Omental fat pad (tissue), 4 donors: ENCODE measurements at places on chromosomes 2 and 18.

GRCh38 chr2:216283038-216283900 lies 89.0 kb downstream of the MARCHF4 start:
- no peak for DNase-seq

DNA sequence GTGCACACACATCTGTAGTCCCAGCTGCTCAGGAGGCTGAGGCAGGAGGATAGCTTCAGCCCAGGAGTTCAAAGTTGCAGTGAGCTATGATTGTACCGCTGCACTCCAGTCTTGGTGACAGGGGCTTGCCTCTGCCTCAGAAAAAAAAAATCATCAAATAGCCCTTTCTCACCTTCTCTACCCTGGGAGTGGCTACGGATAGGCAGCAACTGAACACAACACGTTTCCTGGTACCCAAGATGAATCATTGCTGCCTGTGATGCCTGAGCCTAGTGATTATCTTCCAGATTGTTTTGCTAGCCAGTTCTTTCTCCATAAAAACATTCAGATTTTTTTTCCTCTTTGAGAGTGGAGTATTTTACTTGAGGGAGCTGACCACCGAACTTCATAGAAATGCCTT lies 13.5 kb downstream of the INPP4A start:
- DNase-seq = no peak

- no peak for DNase-seq
Observed at GRCh38 chr18:7452331-7452730, 114.8 kb upstream of the PTPRM start.

DNA sequence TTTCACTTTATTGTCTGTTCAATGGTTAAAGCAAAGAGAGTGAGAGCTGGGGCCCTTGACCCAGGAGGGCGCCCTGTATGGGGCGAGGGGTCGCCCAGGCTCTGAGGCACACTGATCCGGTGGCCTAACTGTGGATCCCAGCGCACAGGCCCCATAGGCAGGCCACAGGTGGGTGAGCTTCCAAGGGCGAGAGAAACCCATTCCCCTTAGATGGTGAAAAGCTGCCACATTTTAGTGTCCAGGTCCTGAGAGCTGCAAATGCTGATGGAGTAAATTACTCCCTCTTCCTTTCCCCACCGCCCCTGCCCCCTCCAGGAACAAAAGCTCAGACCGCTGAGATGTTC lies 5.9 kb upstream of the DLX2 start:
- DNase-seq = no peak

DNA sequence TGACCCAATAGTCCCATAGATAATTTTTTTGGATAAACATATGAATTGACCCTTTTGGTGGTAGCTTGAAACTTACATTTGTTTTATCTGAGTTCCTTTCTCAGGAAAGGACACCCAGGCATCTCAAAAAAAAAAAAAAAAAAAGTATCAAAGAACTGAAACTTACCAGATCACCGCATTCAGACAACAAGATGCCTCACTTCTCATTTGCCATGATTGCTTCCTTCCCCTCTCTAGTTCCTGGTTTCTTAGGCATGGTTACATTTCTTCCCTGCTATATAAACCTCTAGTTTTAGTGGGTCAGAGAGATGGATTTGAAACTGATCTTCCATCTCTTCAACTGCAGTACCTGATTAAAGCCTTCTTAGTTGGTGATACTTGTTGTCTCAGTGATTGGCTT lies 240.1 kb downstream of the ACKR3 start:
- no peak for DNase-seq

DNA sequence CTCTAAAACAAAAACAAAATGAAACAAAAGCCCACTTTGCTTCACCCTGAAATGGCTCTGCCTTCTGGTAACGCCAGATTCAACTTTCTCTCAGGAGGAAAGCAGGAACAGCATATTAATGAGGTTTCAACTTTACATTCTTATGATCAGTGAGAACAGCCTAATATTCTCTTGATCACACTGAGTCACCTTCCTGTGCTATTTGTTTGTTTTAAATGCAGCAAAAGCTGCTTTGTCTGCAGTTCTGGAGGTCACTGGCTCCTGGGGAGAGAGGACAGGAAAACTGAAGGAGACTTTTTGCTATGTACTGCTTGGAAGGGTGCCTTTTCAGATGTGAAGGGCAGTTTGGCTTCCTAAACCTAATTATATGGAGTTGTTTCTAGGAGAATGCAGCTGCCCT lies 48.1 kb downstream of the MAIP1 start:
- DNase-seq = no peak

DNA sequence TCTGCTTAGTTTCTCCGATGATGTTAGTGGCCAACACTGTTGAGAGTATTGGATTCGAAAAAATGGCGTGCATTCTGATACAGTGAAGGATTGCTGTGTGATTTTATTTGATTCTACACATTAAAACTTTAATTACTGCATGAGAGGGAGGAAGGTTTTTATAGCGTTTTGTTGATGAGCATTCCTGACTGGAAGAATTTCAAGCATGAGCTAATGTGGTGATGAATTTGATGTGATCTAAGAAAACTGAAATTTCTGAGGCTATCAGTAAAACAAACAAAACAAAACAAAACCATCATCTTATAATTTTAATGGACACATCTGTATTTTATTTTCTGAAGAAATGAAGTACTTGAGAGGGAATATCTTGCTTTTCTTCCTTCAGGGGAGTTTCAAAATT lies 59.6 kb downstream of the ITGB6 start:
- DNase-seq = no peak

DNA sequence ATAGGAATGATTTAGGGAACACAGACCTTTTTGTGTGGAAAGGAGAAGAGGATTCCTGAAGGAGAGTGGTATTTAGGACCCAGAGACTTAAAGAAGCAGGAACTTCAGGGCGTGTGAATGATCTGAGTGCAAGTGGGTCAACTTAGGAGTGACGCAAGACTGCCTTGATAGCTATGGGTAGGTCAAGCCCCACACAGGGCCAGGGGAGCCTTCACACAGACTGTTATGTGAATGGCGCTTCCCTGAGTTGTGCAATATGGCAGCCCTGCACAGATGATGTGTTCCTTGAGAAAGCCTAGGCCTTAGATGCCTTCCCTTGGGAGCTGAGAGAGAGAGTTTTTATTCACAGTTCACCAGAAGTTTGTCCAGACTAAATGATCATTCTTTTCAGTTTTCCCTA lies 47.1 kb upstream of the IGFBP5 start:
- DNase-seq = no peak

GRCh38 chr2:152440049-152440448 lies 105.1 kb downstream of the FMNL2 start:
- no peak for DNase-seq

GRCh38 chr2:23684395-23685176 lies 242.3 kb downstream of the ATAD2B start:
- no peak for DNase-seq

GRCh38 chr2:81505586-81505985 lies 1201.0 kb upstream of the LRRTM1 start:
- DNase-seq = no peak

DNA sequence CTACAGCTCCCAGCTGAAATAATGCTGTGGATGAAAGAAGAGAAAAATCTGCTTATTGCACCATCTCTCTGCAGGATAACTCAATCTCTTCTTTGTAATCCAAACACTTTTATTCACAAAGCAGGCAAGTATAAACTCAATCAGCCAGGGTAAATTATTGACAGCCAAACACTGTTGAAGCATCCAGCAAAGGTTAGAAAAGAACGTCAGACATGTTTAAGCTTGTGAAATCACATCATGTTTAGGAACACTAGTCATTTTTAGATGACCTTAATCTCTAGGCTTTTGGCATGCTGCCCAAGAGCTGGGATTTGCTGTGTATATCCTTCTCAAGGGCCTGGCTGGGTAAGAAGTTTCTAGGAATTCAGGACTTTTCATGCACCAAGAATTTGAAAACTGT lies 1148.1 kb upstream of the FANCL start:
- DNase-seq = no peak

DNA sequence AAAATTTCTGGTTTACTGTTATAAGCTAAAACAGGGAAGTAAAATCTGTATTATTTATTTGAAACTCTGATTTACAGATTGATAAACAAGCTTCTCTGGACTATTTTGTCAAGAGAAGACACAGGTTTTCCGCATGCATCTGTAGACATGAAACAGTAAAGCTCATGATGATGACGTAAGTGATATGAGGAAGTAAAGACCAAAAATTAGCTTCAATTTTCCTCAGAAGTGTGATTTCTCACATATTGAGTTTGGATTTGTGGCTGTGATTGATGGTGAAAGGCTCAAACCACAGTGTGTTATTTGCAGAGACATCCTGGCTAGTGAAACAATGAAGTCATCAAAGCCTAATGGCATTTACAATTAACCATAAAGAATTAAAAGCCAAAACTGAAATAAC lies 12.6 kb upstream of the LONRF2 start:
- DNase-seq = no peak

- no peak for DNase-seq
Observed at GRCh38 chr18:28728891-28729290, 552.0 kb upstream of the CDH2 start.

DNA sequence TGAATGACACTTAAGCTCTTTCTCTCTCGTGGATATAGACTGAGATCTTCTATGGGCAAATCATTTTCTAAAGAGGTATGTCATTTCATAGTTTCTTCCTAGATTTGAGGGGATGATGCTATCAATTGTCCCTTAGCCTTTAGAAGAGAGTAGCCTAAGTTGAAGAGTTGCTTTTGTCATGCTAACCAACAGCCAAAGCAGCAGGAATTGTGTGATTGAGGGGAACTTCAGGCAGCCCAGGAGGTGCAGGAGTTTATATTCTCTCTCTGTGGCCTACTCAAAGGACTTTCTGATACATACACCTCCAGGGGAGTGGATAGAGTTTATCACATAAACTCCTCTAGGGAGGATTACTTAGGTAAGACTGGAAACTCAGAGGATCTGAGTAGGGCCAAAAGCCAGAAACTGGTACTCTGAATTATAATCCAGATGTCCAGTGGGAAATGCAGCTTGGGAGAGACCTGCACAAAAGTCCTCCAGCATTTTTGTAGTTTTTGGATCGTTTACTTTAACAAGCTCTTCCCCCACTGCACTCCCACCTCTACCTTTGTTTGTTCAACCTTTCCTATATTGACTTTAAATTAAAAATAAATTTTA lies 150.7 kb upstream of the CCDC68 start:
- no peak for DNase-seq

DNA sequence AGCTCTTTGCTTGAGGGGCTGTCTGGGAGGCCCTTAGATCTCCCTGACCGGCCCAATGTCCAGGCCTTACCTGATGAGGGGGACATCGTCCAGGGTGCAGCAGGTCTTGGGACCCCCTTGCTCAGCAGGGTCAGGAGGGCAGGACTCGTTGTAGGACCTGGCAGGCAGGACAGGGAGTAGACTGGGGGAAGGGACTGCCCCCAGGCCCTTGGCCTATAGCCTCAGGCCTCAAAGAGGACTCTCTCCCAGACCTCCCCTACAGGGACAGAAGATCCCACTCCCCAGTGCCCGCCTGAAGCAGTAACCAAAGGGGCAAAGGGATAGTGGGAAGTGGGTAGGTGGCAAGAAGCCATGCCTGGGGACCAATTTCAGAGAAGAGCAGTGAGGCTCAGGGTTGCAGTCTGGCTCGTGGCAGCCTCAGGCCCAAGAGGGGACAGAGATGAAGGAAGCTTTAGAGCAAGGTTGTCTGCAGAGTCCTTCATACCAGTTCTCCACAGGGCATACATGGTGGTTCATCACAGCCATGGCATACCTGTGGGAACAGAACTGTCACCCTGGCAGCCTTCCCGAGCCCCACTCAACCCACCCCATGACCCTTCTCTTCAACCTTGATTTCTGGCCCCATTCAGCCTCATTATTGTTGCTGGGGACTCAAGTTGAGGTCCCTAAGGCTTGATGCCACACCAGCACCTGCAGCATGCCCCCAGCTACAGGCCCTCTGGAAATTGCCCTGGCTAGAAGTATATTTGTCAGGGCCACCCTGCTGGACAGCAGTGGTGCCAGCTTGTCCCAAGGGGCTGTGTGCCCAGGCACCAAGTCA lies 1.3 kb downstream of the TMEM150A start:
- DNase-seq = no peak

- no peak for DNase-seq
Observed at GRCh38 chr2:67304300-67304890, 92.7 kb upstream of the ETAA1 start.

- DNase-seq = peak; percentile 51
Observed at GRCh38 chr2:218398437-218399390, 954 bp upstream of the CTDSP1 start.

DNA sequence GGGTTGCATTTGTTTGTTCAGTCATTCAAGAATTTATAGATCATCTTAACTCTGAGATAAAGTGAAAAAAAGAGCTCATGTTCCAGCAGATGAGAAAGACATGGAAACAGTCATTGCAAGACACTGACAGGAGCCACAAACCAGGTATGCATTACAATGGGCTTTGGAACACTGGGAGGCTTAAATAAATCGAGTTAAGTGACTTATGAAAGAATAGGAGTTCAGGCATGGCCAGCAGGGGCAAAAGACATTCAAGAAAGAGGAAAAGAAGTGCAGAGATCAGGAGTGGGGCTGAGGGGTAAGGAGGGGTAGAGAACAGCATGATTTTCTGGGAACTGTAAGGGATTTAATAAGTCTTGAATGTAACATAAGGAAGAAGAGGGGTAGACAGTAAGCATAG lies 121.2 kb upstream of the EPC2 start:
- no peak for DNase-seq

DNA sequence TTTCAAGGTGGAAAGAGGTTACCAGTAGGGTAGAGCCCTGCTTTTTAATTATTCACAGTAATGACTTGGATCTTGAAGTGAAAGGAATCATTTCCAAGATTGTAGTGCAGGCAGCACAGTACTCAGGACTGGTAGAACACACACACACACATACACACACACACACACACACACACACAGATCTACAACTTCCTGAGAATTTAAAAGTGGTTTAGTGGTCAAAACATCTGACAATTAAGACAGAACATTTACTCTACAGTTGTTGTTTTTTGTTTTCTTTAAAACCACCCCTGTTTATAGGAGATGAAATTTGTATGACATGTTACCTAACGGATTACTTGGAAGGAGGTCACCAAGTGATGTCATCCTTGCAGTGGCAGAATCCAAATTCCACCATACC lies 146.7 kb upstream of the VRK2 start:
- DNase-seq = no peak

DNA sequence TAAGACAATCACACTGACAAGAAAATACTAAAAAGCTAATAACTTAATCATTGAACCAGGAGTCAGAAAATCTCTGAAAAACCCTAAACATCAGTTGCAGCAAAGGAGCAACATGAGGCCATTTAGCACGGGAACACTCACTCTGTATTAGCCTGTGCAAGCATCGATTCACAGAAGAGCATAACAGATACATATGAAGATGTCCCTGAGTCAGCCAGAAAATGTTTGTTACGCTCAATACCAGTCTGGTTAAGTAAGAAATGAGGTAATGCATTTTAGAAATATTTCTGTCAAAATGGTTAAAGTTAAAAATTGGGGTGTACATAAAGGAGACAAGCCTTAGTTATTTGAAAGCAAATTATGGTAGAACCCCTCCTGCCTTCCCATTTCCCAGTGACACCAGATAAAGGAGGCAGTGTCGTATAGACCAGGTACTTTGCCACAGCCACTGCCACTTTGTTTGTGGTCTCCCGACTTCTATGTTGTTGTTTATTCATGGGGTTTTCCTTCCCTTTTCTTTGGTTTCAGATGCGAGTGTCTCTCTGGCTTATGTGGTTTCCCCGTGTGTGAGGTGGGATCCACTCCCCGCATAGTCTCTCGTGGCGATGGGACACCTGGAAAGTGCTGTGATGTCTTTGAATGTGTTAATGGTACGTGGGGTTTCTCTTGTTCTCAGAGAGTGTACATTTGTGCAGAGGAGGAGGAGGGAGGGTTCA lies 108.6 kb downstream of the CRIM1 start:
- DNase-seq = no peak

GRCh38 chr2:140473851-140474250 lies 1657.0 kb downstream of the LRP1B start:
- DNase-seq = no peak

GRCh38 chr2:46187112-46187618 lies 110.0 kb upstream of the EPAS1 start:
- no peak for DNase-seq
